NCI-H1105 (cell line): ENCODE measurements at places on chromosomes 6 and 20.
A peak's percentile ranks its signal among the peaks of the same experiment; 100 is the strongest.

- DNase-seq, result no peak
These were observed 163.9 kb downstream of the ANKRD60 start for GRCh38 chr20:58064411-58065010.

DNA sequence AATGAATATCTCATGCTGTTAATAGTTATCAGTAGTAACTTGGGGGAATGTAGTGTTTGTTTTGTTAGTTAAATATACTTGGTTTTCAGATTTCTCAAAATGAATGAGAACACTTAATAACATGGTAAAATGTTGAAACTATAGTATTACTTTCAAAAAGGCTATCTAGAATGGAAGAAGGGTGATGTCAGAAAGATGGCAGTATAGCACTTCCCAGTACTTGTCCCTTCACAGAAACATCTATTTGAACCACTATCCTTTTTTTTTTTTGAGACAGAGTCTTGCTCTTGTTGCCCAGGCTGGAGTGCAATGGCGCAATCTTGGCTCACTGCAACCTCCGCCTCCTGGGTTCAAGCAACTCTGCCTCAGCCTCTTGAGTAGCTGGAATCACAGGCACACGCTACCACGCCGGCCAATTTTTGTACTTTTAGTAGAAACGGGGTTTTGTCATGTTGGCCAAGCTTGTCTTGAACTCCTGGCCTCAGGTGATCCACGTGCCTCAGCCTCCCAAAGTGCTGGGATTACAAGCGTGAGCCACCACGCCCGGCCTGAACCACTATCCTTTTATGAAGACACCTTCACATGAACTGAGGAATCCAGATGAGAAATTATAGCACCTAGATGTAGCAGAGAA lies 4.7 kb upstream of the ECHDC1 start:
- DNase-seq, result no peak

DNA sequence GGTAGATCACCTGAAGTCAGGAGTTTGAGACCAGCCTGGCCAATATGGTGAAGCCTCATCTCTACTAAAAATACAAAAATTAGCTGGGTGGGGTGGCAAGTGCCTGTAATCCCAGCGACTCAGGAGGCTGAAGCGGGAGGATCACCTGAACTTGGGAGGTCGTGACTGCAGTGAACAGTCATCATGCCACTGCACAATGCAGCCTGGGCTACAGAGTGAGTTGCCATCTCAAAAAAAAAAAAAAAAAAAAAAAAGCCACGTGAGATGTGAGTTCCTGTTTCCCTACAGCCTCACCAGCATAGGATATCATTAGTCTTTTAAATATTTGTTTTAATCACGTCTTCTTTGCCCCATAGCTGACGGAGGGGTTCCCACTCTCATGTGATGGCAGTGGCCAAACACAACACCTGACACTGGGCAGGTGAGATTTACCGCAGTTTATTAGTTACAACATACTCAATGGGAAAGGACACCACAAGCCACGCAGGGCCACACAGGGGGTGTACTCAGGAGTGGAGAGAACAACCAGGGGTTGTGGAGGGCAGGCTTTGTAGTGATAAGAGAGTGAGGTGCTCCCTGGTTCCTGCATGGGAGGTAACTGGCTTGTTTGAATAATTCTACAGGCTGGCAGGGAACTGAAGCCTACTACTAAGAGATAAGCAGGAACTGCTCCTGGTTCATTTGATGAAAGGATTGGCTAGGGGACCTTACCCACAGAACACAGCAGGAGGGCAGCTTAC lies 4.6 kb upstream of the LZTS3 start:
- DNase-seq, result no peak

- no peak for DNase-seq
These were observed 714.8 kb downstream of the EPM2A start for GRCh38 chr6:145020543-145020942.

DNA sequence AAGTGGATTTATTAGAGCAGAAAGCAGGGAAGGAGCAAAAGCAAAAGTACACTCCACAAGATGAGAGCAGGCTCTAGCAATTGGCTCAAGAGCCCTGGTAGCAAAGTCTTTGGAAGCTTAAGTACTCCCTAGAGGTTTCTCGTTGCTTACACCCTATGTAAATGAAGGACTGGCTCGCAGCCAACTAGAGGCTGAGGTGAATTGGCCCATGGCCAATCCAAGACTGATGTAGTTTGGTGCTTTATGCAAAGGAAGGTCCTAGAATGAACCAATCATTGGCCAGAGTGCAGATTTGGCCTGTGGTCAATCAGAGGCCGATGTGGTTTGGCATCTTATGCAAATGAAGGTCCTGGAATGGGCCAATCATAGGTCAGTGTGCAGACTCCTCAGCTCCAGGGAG lies 191.3 kb upstream of the ARID1B start:
- DNase-seq, result peak; percentile 88
